ENCODE measurements at places on chromosomes 1 and 21. TPM values are rescaled to one million over a fixed set of nuclear protein-coding genes. Genes with fewer than 3 reads are reported as not detected.

The AZIN2 gene
- total RNA-seq = 4.3 TPM

The SYPL2 gene
- total RNA-seq = not detected

The ANKRD35 gene
- total RNA-seq = 0.29 TPM

The CELA2B gene
- not detected for total RNA-seq

The OR10Z1 gene
- not detected for total RNA-seq

The IER5 gene
- total RNA-seq = 49.5 TPM

The SYCP1 gene
- total RNA-seq = not detected

The PRKAA2 gene
- total RNA-seq = 1.0 TPM

The LRRC53 gene
- total RNA-seq = not detected

The ALDH9A1 gene
- total RNA-seq = 67.1 TPM

The AIRE gene
- not detected for total RNA-seq

The CYP4Z1 gene
- total RNA-seq = not detected

The RNU5D-1 gene
- total RNA-seq = not detected

The SAMSN1 gene
- 6.8 TPM for total RNA-seq

The TFF3 gene
- total RNA-seq = not detected

The TRMT1L gene
- total RNA-seq = 23.4 TPM

The SIM2 gene
- 14.4 TPM for total RNA-seq

The SNX7 gene
- total RNA-seq = 22.8 TPM

The SERTAD4 gene
- not detected for total RNA-seq

The SLAMF9 gene
- not detected for total RNA-seq

The PROK1 gene
- total RNA-seq = not detected

The NOTCH2NLA gene
- 102 TPM for total RNA-seq

The MROH9 gene
- not detected for total RNA-seq

The CFHR2 gene
- total RNA-seq = not detected

The FCRL4 gene
- total RNA-seq = not detected

The HAO2 gene
- total RNA-seq = not detected

The TMEM222 gene
- total RNA-seq = 38.3 TPM

The PTGS2 gene
- 17.6 TPM for total RNA-seq

The MAP10 gene
- total RNA-seq = not detected

The BOLA1 gene
- total RNA-seq = 22.4 TPM

The AK5 gene
- not detected for total RNA-seq

The SFN gene
- 337 TPM for total RNA-seq

The KRTAP27-1 gene
- not detected for total RNA-seq

The STPG1 gene
- total RNA-seq = 18.6 TPM

The CFHR1 gene
- not detected for total RNA-seq

The PLD5 gene
- 16.1 TPM for total RNA-seq

The UTS2 gene
- not detected for total RNA-seq

The FBLIM1 gene
- 101 TPM for total RNA-seq

The S100A14 gene
- 332 TPM for total RNA-seq

The POMGNT1 gene
- 90.7 TPM for total RNA-seq

The FCN3 gene
- total RNA-seq = not detected

The TAL1 gene
- not detected for total RNA-seq

The ENTREP3 gene
- total RNA-seq = 32.3 TPM

The PGLYRP3 gene
- not detected for total RNA-seq

The SPRR2E gene
- not detected for total RNA-seq

The RGS18 gene
- not detected for total RNA-seq

All from MCF 10A (cell line).